Type B pancreatic cell (in vitro differentiated cells): ENCODE measurements at places on chromosomes 7 and 10.

DNA sequence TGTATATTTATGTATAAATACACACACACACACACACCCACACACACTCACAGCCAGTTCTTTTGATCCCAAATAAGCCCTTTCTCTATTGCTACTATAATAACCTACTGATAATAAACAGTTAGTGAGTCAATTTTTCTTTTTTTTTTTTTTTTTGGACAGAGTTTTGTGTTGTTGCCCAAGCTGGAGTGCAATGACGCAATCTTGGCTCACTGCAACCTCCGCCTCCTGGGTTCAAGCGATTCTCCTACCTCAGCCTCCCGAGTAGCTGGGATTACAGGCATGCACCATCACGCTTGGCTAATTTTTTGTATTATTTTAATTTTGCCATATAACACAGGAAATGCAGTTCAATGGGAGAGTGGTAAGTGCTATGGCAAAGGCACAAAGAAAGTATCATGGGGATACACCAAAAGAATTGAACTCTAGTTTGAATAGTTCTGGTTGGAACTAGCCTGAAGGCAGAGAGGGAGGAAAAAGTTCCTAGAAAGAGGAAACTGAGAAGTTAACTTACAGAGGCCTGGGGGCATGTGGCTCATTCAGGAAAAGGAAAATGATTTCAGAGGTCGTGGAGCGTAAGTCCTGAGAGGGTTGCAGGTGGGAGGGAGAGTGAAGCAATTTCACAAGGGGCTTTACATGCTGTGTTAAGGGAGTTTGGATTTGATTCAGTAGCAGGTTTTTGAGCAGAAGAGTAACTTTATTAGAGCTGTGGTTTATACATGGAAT, 44.4 kb upstream of the JCAD start:
- no peak for DNase-seq

- no peak for DNase-seq
Observed at GRCh38 chr10:79416578-79417255, 28.7 kb downstream of the ZCCHC24 start.

GRCh38 chr10:108749042-108749441, 1174.3 kb downstream of the XPNPEP1 start:
- no peak for DNase-seq

DNA sequence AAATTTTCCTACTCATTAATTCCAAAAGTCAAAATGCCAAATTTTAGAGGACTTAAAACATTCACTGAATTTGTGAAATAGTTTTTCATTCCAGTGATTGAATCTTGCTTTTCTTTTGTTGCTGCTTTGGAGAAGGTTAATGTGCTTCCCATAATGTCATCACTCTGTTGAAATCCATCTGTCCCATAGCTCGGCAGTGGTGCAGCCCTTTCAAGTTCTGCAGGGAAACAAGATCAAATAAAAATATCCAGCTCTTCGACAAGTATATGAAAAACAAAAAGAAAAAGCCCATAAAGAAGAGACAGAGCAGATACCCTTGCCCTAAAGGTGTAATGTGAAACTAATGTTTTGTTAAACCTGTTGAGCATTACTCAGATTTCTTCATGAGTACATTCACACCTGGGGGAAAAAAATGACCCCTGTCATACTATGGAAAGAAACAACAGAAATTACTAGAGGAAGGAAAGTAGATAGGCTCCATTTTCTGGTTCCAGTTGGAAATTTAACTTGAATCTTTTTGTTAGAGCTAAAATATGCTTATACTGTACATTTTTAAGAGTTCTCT, 35.1 kb downstream of the AGR3 start:
- DNase-seq: no peak

DNA sequence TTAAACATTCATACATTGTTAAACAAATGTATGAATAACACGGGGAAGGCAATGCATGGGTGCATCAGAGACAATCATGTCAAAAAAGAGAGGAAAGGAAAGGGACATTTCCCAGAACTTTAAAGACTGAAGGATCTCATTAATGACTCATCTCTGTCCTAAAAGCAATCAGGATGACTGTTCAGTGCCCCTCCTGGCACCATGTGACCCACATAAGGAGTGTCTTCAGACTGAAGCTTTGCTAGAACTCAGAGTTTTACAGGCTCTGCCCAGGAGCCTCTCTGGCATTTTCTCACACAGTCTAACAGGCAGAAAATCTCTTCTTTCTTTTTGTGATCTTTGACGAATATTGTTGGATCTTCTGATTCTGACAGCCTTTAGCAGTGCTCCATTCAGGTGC, 315.3 kb downstream of the OTUD1 start:
- no peak for DNase-seq

GRCh38 chr10:37390926-37391325, 265.5 kb downstream of the ANKRD30A start:
- no peak for DNase-seq

- DNase-seq: no peak
Observed at GRCh38 chr10:29120216-29120615, 168.7 kb upstream of the LYZL1 start.

GRCh38 chr7:43439631-43440401, 143.1 kb upstream of the STK17A start:
- DNase-seq: no peak

DNA sequence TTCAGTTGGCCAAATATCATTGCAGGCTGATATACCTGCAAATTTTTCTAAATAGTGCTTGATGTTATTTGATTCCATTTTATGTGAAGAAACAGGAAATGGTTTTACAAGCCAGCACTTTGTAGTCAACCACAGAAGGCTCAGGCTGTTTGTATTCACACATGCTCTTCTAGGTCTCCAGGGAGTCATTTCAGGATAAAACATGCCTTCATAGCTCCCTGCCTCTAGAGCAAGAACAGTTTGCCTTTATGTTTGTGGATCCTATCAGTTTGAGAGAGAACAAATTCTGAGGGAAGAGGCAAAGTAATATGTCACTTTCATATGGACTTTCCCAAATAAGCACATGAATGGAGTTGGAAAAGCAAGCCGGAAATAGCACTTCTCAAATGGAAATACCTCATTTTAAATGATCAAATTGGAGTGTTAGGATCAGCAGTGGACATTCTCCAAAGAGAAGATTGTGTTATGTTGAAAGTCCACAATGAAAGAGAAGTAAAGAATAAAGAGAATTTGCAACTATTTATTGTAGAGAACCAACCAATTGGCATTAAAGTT, 277.6 kb downstream of the KCND2 start:
- no peak for DNase-seq

- no peak for DNase-seq
Observed at GRCh38 chr10:132360766-132361447, 28.9 kb downstream of the LRRC27 start.

DNA sequence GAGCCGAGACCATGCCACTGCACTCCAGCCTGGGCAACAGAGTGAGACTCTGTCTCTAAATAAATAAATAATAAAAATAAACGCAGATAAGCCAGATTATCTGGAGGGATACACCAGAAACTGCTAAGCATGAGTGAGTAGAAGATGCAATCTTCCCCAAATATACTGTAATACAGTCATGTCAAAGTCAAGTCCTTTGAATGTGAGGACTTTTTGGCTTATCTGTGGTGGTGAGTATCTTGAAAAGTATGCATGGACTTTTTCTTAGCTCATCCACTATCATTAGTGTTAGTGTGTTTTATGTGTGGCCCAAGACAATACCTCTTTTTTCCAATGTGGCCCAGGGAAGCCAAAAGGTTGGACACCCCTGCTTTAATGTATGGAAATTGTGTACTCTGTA, 44.7 kb upstream of the PITRM1 start:
- no peak for DNase-seq

GRCh38 chr7:128738570-128739047, 550 bp upstream of the CALU start:
- DNase-seq: no peak

DNA sequence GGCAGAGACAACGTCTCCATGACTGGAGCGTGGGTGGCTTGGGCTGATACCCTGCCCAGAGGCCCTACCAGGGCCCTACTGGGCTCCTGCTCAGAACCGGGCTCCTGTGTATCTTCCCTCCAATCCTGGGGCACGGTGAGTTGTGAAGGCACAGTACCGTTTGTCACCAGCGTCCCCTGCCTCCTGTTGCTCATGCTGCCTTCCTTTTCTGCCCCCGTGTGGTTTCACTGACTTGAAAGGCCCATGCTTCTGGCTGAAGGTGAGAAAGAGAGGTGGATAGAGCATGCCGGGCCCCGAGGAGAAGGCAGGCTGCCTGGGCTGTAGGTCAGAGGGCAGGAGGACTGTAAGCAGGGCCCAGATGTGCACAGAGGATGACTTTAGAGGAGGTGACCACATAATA, 9.1 kb upstream of the DMBT1 start:
- DNase-seq: no peak

DNA sequence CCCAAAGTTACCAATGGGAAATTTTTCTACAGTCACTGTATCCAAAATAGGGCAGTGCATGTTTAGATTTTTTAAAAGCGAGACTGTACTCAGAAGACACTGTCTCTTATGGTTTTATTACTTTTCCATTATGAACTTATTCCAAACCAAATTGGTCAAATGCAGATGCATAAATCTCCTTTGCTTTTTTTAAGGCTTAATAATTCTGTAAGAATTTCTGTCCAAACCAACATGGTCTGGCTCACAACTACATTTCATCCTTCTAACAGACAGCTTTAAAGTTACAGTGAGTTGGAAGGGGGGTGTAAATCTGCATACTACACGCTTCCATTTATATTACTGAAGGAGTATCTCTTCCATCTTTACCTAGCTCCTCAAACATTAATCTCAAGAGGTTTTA, 199.2 kb downstream of the SLC25A13 start:
- no peak for DNase-seq

DNA sequence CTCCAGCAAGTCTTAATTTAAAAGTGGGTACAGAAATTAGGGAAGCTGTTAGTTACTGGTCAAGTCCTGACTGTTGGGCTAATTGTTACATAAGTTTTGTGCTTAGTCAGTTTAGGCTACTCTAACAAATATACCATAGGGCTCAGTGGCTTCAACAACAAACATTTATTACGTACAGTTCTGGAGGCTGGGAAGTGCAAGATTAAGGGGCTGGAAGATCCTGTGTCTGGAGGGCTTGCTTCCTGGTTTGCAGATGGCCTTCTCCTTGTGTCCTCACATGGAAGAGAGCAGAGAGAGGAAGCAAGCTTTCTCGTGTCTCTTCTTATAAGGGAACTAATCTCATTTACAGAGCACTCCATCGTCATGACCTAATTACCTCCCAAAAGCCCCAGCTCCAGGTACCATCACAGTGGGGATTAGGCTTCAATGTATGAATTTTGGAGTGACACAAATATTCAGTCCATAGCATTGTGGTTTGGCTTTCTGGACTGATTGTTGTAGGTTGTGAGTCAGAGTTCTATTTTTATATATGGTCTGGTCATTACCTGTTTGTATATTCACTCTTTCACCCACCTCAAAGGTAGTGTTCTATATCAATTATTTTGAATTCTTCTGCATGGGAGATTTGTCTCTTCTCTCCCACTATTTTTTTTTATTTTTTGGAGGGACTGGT, 17.1 kb downstream of the ST7 start:
- no peak for DNase-seq

DNA sequence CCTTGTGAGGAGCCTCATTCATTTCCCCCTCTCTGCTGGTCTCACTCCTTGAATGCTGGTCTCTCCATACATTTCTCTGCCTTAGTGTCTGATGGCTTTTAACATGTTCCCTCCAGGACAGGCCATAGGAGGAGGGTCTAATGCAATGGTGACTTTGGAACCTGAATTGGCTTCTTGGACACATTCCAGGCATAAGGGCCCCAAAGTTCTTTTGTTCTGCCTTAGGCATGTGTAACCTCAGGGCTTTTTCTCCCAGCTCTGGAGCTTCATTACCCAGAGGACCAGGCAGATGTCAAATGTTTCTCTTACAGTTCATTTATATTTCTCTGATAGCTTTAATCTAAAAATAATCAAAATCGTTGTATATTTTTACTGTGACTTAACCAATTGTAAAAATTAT, 162.6 kb downstream of the SDK1 start:
- no peak for DNase-seq

DNA sequence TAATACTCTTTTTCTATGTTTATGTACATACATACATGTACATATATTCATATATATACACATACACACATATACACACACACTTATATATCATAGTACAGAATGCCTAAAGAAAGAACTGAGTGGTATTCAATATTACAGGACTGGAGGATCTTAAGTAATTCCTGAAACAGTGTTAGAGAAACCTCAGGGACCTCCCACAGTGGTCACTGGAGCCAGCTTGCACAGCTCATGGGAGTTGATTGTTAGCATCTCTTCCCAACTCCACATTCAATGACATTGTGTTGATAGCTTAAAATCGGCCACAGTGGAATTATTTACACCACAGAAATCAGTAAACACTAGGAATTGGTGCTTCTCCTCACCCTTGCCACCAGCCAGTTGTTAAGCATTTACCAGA, 6.0 kb downstream of the LRRC17 start:
- no peak for DNase-seq

DNA sequence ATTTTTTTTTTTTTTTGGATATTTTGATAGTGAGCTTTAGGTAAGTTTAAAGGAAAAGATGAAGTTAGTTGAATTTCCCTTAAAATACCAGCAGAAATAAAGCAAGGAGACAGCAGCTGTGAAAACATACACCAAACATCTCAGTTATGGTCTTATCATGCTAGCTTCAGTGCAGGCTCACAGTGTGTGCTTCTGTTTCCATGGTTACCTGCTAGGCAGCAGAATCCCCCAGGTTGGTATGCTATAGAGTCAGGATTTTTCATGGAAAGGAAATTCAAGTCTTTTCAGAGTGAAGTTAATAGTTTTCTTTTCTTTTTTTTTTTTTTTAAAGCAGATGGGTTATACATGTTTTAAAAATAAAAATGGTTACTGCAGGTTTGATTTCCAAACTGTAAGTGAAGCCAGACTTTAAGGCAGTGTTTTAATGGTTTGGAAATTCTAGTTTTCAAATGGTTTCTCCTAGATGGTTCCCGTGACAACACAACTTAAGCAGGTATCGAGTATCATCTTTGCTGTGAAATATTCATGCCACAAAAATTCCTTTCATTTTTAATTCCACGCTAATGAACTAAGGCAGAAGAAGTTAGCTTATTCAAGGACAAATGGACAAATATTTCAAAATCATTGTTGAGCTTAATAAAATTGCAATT, 230.9 kb downstream of the BICC1 start:
- no peak for DNase-seq
